ENCODE measurements at places on chromosomes 16 and 17. TPM values are rescaled to one million over a fixed set of nuclear protein-coding genes. Genes with fewer than 3 reads are reported as not detected.

The ARL5C gene
- total RNA-seq, result not detected

The LLGL2 gene
- 0.32 TPM for total RNA-seq

The SCNN1G gene
- total RNA-seq, result not detected

The RRAD gene
- 23.2 TPM for total RNA-seq

The CBLN1 gene
- total RNA-seq, result not detected

The GRB7 gene
- total RNA-seq, result 0.16 TPM

The NPIPA3 gene
- 0.24 TPM for total RNA-seq

The OR3A3 gene
- total RNA-seq, result not detected

The C17orf107 gene
- total RNA-seq, result 5.8 TPM

The CBFA2T3 gene
- 0.16 TPM for total RNA-seq

The ZFPM1 gene
- total RNA-seq, result 1.3 TPM

The TBC1D3D gene
- not detected for total RNA-seq

The ERCC4 gene
- 9.1 TPM for total RNA-seq

The CPHXL2 gene
- total RNA-seq, result not detected

The C17orf113 gene
- 0.49 TPM for total RNA-seq

The SDK2 gene
- 1.5 TPM for total RNA-seq

The SLC22A31 gene
- not detected for total RNA-seq

The SMPD3 gene
- total RNA-seq, result 0.24 TPM

The MEIOB gene
- 1.1 TPM for total RNA-seq

The FADS6 gene
- total RNA-seq, result not detected

The RPRML gene
- not detected for total RNA-seq

The MYCBPAP gene
- total RNA-seq, result 0.97 TPM

The CDT1 gene
- total RNA-seq, result 1.2 TPM

The HBA2 gene
- total RNA-seq, result not detected

The KRTAP2-2 gene
- total RNA-seq, result not detected

The RDM1 gene
- total RNA-seq, result not detected

The LPO gene
- not detected for total RNA-seq

The PRAC1 gene
- total RNA-seq, result not detected

The MPV17L gene
- 1.1 TPM for total RNA-seq

The NKD1 gene
- 0.12 TPM for total RNA-seq

All from hair follicle dermal papilla cell (primary cell).